ENCODE measurements at places on chromosomes 4 and X.
A peak's percentile ranks its signal among the peaks of the same experiment; 100 is the strongest.

DNA sequence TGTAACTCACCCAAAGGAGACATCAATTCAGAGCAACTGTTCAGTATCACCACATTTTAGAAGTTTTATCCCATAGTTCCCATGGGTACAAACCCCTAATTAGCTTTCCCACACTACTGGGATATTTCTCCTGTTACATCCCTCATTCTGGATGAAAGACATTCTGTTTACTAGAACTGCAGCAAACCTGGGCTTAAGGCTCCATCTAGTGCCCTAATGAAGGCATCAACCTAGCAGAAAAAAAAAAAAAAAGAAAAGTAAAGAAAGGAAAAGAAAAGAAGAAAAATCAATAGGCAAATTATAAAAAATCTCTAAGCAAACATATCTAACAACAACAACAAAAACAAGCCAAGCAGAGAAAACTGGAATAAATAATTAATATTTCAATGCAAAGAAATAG lies 133.7 kb upstream of the CPXCR1 start:
- peak; percentile 47 for DNase-seq

GRCh38 chr4:73721909-73722308 lies 18.5 kb upstream of the CXCL8 start:
- DNase-seq, result no peak

GRCh38 chr4:107757864-107758476 lies 37.9 kb upstream of the PAPSS1 start:
- no peak for DNase-seq

DNA sequence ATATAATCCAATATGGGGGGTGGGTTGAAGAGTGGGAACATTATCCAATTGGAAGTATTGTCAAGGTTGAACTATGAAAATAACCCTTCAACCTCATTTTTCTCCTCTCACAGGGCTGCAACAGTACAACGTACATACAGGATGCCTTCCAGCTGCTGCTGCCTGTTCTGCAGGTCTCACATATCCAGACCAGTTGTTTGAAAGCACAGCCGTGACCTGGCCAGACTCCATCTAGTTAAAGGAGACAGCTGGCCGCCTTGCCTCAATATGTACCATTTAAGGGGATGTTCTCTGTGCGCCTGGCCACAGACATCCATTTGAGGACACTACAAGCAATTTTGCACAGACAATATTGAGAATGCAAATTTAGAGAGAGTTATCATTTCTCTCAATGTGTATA lies 75.7 kb downstream of the FAM114A1 start:
- DNase-seq, result no peak

- no peak for DNase-seq
Measured at GRCh38 chrX:118652717-118653116, 74.7 kb upstream of the IL13RA1 start.

DNA sequence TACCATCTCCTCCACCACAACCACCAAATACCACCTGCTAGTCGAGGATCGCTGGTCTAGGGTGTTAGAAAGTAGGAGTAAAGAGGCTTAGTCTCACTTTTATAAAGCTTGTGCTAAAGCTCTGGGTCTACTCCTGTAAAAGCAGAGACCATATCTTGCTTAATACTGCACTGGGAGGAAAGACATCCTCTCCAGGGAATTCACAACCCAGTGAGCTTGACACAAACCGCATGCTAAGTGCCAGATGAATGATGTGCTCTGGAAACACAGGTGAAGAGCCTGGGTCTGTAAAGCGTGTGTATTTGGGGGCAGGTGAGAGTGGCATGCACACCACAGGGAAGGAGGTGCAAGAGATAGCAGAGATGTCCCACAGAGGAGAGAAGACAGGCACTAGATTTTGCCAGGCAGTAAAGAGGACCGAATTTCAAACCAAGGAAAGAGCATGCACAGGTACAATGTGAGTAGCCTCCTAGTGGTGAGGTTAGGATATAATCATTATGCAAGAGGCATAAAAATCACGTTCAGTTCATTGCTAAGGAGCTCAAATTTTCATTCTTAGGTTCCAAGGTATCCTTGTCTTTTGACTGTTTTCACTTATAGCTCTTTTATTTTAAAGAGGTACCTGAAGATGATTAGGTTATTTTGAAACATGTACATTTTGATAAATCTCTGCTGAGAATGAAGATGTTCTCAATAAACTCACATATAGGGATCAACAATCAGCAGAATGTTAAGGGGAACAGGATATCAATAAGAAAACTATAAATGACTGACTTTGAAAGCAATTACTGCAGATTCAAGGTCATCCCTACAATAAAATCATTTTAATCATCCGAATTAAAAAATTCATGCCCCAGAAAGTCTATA lies 20.7 kb downstream of the TAPT1 start:
- no peak for DNase-seq

GRCh38 chr4:57113870-57114269 lies 3.7 kb upstream of the IGFBP7 start:
- DNase-seq, result peak; percentile 40

DNA sequence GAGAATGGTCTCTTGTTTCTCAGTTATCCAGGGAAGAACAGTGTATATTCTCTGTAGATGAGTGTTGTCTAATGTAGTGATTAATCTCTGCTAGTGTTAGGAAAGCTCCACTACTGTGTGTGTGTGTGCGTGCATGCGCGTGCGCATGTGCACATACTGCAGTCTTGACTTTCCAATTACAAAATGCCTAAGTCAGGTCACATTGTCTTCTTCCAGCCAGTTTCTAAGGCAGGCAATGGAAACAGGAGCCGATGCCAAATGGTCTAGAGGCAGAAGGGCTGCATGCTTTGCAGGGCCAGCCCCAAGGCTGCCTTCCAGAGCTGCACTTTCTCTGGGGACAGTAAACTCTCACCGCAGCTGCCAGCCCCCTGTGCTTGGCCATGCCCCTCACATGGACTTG lies 30.5 kb upstream of the NAP1L5 start:
- peak; percentile 48 for DNase-seq

DNA sequence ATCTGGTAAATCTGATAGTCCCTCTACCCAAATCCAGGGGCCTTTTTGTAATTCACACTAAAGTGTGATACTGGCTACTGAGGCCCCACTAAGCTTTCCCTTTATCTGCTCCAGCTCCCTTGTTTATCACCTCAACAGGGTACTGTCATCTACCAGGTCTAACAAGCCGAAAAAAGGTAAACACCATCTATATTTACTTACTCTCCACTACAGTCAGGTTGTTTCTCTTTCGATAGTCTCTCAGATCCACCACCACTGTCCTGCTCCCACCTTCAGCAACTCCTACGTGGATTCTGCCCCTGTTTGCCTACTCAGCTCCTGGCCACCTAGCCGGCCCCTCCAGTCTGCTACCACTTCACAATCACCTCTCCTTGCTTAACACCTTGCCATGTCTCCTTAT lies 3.3 kb downstream of the ITIH6 start:
- no peak for DNase-seq

GRCh38 chr4:28247805-28248204 lies 1387.2 kb downstream of the STIM2 start:
- DNase-seq, result no peak

- DNase-seq, result no peak
Measured at GRCh38 chr4:123312951-123313592, 83.5 kb upstream of the SPRY1 start.

DNA sequence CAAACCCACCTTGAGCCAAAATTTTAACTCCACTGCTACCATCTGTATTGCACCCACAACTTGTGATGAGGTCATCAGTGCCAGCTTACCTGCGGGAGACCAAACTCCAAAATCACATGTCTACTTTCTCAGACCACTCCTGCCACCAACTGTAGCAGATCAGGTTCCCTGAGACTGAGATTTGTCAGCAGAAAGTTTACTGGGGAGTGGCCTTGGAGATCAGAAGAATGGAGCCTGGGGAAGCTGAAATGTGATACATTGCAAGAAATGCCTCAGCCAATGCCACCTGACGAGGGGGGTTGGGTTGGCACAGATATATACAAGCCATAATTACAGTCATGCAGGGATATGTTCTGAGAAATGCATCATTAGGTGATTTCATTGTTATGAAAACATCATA lies 19.1 kb downstream of the HAUS3 start:
- DNase-seq, result no peak

- peak; percentile 1 for DNase-seq
Measured at GRCh38 chrX:95754411-95754810, 930.2 kb upstream of the DIAPH2 start.

- DNase-seq, result no peak
Measured at GRCh38 chr4:152464030-152464823, 71.7 kb downstream of the FBXW7 start.

GRCh38 chr4:94165256-94165655 lies 42.4 kb upstream of the SMARCAD1 start:
- no peak for DNase-seq

Measured in Ammon's horn (tissue), 1 donor.